ENCODE measurements at places on chromosomes 6 and 20. TPM values are rescaled to one million over a fixed set of nuclear protein-coding genes. Genes with fewer than 3 reads are reported as not detected.
A peak's percentile ranks its signal among the peaks of the same experiment; 100 is the strongest.

- H3K4me1 ChIP-seq, result no peaks in the 10 kb centered on the region
- H3K4me3 ChIP-seq, result no peak overlapping the region
- DNase-seq, result no peak
- no peak overlapping the region for H3K27ac ChIP-seq
- H3K27me3 ChIP-seq, result no peaks in the 10 kb centered on the region
These were observed 325.2 kb upstream of the NT5E start for GRCh38 chr6:85124472-85125354.

DNA sequence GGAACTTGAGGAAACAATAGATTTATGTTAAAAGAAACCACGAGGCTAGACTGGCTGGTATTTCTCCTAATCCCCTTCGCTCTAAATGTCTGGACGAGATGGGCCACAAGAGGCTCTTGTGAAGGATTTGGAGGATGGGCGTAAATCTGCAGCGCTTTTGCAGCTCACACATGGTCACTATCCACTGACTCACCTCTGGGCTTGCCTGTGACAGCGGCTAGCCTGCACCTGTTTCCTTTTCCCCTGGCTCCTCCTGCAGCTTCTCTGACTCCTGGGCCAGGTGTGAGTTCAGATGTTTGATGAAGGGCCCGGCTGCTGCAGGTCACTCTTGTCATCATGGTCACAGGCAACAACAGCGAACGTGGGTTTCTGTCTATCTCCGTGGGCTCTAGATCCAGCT lies 629.4 kb downstream of the CBLN4 start:
- H3K27ac ChIP-seq, result no peak overlapping the region
- H3K36me3 ChIP-seq, result no peaks in the 10 kb centered on the region
- DNase-seq, result no peak
- H3K27me3 ChIP-seq, result no peaks in the 10 kb centered on the region
- H3K4me1 ChIP-seq, result no peaks in the 10 kb centered on the region

GRCh38 chr6:11042025-11042749 lies 1.9 kb downstream of the ELOVL2 start:
- DNase-seq, result no peak
- H3K4me3 ChIP-seq, result no peak overlapping the region
- H3K27me3 ChIP-seq, result peaks cover 11% of the 10 kb centered on the region
- no peak overlapping the region for H3K27ac ChIP-seq
- no peaks in the 10 kb centered on the region for H3K4me1 ChIP-seq
- H3K36me3 ChIP-seq, result no peaks in the 10 kb centered on the region

- H3K27ac ChIP-seq, result no peak overlapping the region
- H3K27me3 ChIP-seq, result no peaks in the 10 kb centered on the region
- no peak overlapping the region for H3K4me3 ChIP-seq
- H3K4me1 ChIP-seq, result no peaks in the 10 kb centered on the region
- DNase-seq, result no peak
These were observed 541.6 kb upstream of the POU3F2 start for GRCh38 chr6:98292810-98293209.

DNA sequence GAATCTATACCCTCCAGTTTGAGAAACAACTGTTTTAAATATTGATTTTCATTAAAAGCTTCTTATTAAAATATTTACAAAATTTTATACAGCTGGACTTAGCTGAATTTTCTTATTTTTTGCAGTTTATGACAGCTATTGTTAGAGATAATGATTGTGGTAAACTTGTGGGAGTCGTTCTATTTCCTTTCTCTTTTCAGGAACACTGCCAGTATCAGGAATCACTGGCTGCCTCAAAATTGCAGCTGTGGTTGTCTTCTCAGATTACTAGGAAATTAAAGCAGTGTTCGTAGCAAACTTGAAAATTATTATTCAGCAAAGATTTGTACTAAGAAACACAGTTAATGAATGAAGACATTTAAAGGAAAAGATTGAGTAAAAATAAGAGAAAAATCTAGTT lies 311.0 kb downstream of the CENPW start:
- H3K27ac ChIP-seq, result no peak overlapping the region
- DNase-seq, result no peak
- no peaks in the 10 kb centered on the region for H3K4me1 ChIP-seq
- no peaks in the 10 kb centered on the region for H3K36me3 ChIP-seq
- H3K4me3 ChIP-seq, result no peak overlapping the region

- H3K4me3 ChIP-seq, result no peak overlapping the region
- DNase-seq, result no peak
- no peaks in the 10 kb centered on the region for H3K36me3 ChIP-seq
- no peaks in the 10 kb centered on the region for H3K27me3 ChIP-seq
- no peak overlapping the region for H3K27ac ChIP-seq
These were observed 703.4 kb downstream of the EPHA7 start for GRCh38 chr6:92715991-92716390.

DNA sequence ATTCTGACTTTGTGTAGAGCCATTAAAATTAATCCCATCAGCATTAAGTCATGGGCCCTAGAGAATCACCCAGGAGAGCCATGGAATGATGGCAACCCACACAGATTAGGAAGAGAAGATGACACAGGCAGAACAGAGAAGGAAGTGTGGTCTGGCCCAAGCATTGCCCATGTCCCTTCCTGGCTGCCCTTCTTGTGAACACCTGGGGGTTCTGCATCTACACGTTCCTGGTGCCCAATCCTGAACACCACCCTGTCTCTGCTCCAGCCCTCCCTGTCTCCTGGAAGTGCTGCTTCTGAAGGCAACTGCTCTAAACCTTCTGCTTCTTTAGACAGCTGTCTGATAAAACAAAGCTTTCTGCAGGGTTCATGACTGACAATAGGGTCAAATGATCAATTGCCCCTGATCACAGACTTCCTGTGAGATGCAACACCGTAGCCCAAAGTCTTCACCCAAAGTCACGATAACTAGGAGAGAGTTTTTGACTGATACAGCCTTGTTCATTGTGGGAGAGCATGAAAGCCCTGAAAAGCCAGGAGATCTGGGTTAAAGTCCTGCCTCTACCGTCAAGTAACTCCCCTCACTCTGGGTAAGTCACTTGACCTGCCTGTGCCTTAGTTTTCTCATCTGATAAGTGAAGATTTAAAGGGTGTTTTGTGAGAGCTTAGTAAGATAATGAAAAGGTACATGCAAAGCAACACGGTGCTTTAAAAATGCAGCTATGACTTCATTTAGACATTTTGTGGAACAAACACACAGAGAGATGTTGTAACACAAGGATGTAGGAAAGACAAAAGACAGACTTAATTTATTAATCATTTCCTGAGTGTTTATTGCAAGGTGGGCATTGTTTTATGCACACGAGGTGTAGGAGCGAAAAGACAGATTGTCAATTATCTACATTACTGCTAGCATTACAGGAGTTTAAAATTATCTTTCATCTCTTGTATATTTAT lies 291.2 kb upstream of the STXBP5 start:
- no peak overlapping the region for H3K4me3 ChIP-seq
- H3K36me3 ChIP-seq, result no peaks in the 10 kb centered on the region
- H3K27ac ChIP-seq, result peak overlapping the region; percentile 72
- H3K27me3 ChIP-seq, result no peaks in the 10 kb centered on the region
- no peak for DNase-seq
- H3K4me1 ChIP-seq, result no peaks in the 10 kb centered on the region

GRCh38 chr6:54307439-54307910 lies 766 bp upstream of the TINAG start:
- no peaks in the 10 kb centered on the region for H3K27me3 ChIP-seq
- H3K4me3 ChIP-seq, result no peak overlapping the region
- H3K4me1 ChIP-seq, result no peaks in the 10 kb centered on the region
- H3K27ac ChIP-seq, result no peak overlapping the region
- no peak for DNase-seq

GRCh38 chr20:39190666-39191570 lies 228.8 kb downstream of the DHX35 start:
- H3K4me3 ChIP-seq, result no peak overlapping the region
- H3K27ac ChIP-seq, result no peak overlapping the region
- H3K27me3 ChIP-seq, result no peaks in the 10 kb centered on the region

The BPI gene
- total RNA-seq, result not detected

The TAGAP gene
- 145 TPM for total RNA-seq

The RSPH9 gene
- not detected for total RNA-seq

The PPP1R16B gene
- 167 TPM for total RNA-seq

The EDEM2 gene
- total RNA-seq, result 20.1 TPM

The EPB41L1 gene
- total RNA-seq, result 0.35 TPM

All from CD8-positive, alpha-beta memory T cell (primary cell).